Karpas-422 (cell line): ENCODE measurements at places on chromosomes 16 and 17.

DNA sequence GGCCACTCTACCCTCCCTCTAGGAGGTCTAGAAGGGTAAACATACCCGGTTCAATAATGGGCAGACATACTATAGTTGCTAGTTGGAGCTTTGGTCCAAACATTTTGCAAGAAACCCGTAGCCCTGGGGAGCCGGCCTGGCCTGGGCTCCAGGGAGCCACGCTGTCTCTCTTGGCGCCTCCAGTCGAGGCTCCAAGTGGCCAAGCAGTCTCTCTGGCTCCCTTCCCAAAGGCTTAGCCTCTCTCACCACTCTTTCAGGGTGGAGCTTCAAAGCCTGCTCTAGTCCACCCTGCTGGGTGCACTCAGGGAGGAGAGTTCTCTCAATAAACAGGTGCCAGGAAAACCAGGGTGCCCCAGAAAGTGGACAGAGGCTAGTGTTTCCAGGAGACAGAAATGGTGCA is 32.2 kb downstream of the RCVRN start:
- no peak for DNase-seq

- DNase-seq, result no peak
These were observed 2.8 kb downstream of the TOB1 start for GRCh38 chr17:50863221-50863843.

DNA sequence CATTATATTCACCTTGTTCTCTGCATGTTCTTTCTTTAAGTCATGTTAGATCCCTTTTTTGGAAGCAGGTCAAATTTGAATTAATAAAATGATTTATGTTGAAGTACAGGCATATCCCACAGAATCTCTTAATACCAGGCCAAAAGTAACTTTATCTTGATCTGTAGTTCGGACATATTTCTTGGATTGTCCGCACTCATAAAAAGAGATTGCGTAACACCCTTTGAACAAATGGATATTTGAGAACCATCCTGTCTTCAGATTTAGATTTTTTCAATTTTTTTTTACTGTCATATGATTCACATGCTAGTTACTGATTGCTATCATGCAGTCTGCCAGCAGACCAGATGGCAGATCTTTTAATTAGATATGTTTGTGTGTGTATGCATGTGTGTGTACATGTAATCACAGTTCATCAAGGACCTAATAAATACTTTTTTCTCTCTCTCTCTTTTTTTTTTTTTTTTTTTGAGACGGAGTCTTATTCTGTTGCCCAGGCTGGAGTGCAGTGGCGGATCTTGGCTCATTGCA is 352.6 kb downstream of the WWOX start:
- no peak for DNase-seq

GRCh38 chr16:25897702-25898101 is 205.9 kb downstream of the HS3ST4 start:
- no peak for DNase-seq

DNA sequence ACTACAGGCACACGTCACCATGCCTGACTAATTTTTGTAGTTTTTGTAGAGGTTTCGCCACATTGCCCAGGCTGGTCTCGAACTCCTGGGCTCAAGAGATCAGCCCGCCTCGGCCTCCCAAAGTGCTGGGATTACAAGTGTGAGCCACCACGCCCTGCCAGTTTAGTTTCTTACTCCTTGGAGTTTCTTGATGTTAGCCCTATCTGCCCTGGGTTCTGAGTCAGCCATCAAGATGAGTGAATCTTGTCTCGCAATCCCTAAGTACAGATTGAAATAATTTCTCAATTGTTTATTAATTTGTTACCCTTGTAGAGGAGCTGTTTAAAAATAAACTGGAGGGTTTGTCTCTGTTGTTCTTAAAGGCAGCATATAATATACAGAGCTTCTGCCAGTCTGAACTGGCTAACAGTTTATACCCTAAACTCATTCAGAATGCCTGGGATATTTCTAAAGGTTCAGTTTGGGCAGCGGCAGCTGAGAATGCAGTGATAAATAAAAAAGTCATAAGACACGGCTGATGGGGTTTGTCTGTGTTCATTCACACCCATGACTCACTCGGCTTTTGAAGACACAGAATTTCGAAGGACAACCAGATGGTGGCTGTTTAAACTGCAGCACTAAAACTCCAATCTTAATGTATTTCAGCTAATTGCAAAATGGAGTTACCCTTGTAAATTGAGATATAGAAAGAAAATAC is 39.6 kb downstream of the GPRC5B start:
- no peak for DNase-seq

GRCh38 chr16:17258848-17259713 is 211.7 kb downstream of the XYLT1 start:
- peak; percentile 63 for DNase-seq
